AG09319 (cell line): ENCODE measurements at places on chromosomes 11 and 22.

DNA sequence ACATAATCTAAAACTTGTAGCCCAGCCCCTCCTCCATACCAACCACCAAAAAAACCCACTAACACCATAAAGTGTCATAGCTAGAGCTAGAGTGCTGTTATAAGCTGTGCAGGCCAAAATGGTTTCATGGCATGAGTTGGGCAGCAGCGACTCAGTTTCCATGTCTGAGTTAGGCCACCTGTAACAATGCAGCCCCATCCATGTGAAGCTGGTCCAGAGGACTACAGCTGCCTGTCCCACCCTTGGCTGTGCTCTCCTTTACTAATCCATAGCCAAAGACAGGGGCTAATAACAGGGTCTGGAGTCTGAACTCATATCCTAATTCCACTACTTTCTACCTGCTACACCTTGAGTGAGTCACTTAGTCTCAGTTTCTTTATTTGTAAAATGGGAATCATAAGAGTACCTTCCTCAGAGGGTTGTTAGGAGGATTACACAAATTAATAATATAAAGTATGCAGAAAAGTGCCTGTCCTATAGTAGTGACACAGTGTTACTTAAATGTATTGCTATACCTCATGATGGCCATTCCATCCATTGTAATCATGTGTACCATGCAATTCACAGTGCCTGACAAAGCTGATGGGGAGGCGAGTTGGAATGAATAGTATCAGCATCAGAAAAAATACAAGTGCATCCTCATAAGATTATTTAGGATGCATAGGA is 20.6 kb downstream of the KCNQ1OT1 start:
- no peak for DNase-seq

- no peak for DNase-seq
These were observed 935.4 kb upstream of the CHORDC1 start for GRCh38 chr11:91158297-91158696.

- no peak for DNase-seq
These were observed 366.7 kb upstream of the NARS2 start for GRCh38 chr11:78941226-78941851.

DNA sequence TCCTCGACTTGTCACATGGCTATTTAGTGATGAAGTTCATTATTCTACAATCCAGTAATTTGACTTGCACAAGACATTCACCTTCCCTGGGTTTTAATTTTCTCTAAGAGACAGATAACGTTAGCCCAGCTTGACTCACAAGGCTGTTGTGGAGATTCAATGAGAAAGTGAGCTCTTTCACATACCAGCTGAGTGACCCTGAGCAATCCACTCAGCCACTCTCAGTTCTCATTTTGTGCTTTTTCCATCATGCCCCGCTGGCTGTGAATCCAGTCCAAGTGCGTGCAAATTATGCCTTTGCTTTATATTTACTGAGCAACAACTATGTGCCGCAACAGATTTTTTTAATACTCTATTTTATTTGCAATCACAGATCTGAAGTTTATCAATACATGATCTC is 176.5 kb downstream of the LARGE1 start:
- DNase-seq, result no peak

DNA sequence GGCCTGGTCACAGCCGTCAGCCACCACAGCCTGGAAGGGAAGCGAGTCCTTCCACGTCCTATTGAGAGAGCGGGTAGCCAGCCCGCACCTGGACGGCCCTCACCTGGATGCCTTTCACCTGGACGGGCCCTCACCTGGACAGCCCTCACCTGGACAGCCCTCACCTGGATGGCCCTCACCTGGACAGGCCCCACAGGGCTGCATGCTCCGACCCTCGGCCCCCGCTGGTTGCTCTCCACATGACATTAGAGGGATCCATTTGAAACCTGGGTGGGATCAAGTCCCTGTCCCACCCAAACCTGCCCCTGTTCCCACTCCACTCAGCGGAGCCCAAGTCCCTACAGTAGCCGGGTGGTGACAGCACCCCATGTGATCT is 3.7 kb downstream of the C1QTNF6 start:
- no peak for DNase-seq
